ENCODE measurements at places on chromosomes 16 and 17.
A peak's percentile ranks its signal among the peaks of the same experiment; 100 is the strongest.

DNA sequence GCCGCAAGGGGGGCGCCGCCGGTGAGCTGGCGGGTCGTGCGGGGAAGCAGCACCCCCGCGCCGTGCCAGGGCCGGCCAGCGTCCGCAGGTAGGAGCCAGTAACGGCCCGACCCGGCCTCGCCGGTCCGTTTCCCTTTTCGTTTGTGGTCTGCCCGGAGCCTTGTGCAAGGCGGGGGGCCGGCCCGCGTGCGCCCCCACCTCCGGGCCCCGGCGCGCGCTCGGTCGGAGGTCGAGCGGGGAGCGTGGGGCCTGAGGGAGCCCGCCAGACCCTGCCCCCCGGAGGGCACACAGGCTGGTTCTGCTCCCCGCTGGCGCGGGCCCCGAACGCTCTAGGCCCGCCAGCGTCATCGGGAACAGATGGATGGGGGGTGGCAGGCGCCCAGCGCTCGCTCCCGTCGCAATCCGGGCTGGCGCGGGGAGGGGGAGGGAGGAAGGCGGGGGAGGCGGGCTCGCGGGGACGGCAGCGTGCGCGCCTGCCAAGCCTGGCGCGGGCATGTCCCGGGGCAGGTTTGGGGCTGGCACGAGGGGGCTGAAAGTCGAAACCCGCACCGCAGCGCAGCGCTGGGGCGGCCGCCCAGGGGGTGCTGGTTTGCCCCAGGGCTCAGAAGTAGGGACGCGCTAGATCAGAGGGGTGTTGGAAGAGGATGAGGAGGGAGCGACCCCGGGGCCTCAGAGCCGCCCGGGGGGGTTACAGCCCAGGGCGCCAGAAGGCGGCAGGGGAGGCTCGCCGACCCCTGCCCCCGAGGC lies 1.5 kb upstream of the GSE1 start:
- H3K4me3 ChIP-seq: peak overlapping the region; percentile 63
- H3K27ac ChIP-seq: peak overlapping the region; percentile 86
- H3K36me3 ChIP-seq: peaks cover 7% of the 10 kb centered on the region
- DNase-seq: peak; percentile 88
- no peaks in the 10 kb centered on the region for H3K27me3 ChIP-seq

DNA sequence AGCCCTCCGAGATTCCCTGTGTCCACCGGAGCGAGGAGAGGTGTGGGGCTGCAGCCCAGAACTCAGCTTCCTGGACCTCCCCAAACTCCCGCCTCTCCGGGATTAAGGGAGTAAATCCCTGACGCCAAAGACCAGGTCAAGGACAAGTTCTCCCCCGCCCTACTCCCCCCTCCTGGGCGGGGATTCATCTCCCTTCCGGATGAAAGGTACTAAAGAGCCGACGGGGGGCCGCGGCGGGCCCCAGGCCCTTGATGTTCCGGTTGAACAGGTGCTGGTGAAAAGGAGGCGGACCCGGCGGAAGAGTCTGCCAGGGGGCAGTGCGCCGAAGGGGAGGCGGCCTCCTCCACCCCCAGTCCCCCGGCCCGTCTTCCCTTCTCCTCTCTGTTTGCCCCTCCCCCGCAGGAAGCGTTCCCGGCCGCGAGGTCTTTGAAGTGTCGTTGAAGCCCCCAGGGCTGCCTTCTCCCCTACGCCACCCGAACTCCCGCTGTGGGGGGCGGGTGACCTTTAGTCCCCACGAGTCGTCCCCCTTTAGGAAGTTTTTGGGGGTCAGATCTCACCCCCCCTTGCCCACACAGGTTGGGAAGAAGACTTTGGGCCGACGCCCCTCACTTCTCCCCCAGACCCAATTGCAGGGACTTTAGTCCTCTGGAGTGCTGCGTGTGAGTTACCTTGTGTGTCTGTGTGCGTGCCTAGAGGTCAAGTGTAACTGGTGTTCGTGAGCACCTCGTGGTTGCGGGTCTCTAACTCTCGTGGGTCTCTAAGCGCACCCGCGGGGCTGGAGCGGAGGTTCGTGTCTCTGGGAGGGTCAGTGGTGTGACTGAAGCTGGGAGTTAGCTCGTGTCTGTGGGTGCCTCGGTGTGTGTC lies 1.1 kb upstream of the MLLT6 start:
- H3K36me3 ChIP-seq: peaks cover 22% of the 10 kb centered on the region
- DNase-seq: peak; percentile 98
- peak overlapping the region; percentile 99 for H3K27ac ChIP-seq
- H3K27me3 ChIP-seq: no peaks in the 10 kb centered on the region

GRCh38 chr16:27235938-27236245 lies 32.6 kb downstream of the KDM8 start:
- no peaks in the 10 kb centered on the region for H3K27me3 ChIP-seq
- H3K4me1 ChIP-seq: peaks cover 71% of the 10 kb centered on the region
- peaks cover 39% of the 10 kb centered on the region for H3K36me3 ChIP-seq
- no peak for DNase-seq
- H3K4me3 ChIP-seq: peak overlapping the region; percentile 47

- peak; percentile 37 for DNase-seq
- H3K27me3 ChIP-seq: no peaks in the 10 kb centered on the region
- H3K27ac ChIP-seq: peak overlapping the region; percentile 99
- peak overlapping the region; percentile 1 for H3K4me3 ChIP-seq
- H3K36me3 ChIP-seq: no peaks in the 10 kb centered on the region
Measured at GRCh38 chr16:56709443-56710040, 20.4 kb upstream of the NUP93 start.

DNA sequence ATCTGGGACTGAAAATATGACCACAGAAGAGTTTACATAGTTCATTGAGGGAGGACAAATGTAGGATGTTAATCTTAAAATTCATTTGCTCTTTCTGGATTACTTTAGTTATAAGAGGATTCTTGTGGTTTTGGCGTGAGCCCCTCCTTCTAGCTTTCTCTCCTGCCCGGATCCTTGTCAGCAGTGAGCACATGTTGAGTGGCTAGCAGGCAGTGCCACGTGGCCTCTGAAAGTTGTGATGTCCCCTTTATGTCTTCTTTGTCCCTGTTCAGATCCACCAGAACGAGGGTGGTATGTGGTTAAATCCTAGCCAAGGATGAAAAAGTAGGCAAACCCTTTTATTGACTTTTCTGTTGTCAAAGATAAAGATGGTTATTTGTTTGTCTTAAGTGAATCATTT lies 83.8 kb downstream of the GNAO1 start:
- DNase-seq: no peak
- no peak overlapping the region for H3K4me3 ChIP-seq
- peaks cover 12% of the 10 kb centered on the region for H3K4me1 ChIP-seq
- peaks cover 32% of the 10 kb centered on the region for H3K36me3 ChIP-seq
- no peak overlapping the region for H3K27ac ChIP-seq
- no peaks in the 10 kb centered on the region for H3K27me3 ChIP-seq

DNA sequence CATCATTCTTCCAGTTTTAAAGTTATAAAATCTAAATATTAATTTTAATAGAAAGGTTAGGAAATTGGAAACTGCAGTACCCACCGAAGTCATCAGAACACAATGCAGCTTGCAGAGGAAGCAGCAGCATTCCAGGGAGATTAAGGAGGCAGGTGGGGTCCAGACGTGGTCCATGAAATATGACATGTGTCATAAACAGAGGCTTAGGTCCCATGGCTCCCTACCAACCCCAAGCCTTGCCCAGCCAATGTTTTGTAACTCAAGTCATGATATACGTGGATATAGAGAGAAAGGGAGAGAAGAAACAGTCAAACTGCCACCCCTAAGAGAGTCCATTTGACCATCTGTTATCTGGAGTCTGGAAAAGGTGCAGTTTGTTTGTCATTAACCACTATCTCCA lies 670.0 kb downstream of the TOX3 start:
- no peak for DNase-seq
- no peaks in the 10 kb centered on the region for H3K36me3 ChIP-seq
- no peak overlapping the region for H3K4me3 ChIP-seq
- no peaks in the 10 kb centered on the region for H3K27me3 ChIP-seq
- no peak overlapping the region for H3K27ac ChIP-seq

DNA sequence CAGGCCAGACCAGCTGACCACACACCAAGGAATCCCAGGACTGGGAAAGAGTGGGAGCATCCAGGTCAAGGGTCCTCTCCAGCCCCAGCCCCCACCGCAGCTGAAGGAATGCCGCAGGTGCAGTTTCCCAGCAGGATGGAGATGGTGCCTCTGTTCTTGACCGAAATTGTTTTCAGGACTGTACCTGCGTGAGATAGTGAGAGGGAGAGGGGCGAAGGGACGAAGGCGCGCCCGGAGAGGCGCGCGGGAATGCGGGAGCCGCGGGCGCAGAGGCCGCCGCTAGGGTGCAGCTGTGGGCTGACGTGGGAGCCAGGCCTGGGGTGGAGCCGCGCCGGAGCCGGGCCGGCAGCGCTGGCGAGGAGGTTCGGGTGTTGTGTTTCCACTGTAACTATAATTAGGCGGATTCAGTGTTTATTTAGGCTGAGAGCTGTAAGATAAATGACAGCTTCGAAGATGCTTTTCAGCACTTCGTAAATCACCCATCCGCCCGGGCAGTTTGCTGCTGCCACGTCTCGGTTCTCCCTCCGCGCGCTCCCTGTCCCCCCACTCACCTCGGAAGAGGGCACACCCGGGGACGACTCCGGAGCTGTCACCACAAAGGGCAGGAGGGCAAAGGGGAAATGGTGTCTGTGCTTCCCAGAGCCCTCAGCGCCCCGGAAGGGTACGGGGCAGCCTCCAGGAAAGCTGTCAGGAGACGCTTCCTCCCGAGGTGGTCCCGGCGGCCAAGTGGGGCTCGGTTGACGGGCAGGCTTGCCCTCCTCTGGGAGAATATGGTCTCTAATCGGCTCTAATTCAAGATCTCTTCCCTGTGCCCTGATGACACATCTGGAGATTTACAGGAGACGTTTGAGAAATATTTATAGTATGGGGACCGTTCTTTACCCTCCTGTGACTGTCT lies 38.2 kb downstream of the HOXB1 start:
- H3K36me3 ChIP-seq: no peaks in the 10 kb centered on the region
- no peak overlapping the region for H3K4me3 ChIP-seq
- no peak overlapping the region for H3K27ac ChIP-seq
- peaks cover 31% of the 10 kb centered on the region for H3K27me3 ChIP-seq

DNA sequence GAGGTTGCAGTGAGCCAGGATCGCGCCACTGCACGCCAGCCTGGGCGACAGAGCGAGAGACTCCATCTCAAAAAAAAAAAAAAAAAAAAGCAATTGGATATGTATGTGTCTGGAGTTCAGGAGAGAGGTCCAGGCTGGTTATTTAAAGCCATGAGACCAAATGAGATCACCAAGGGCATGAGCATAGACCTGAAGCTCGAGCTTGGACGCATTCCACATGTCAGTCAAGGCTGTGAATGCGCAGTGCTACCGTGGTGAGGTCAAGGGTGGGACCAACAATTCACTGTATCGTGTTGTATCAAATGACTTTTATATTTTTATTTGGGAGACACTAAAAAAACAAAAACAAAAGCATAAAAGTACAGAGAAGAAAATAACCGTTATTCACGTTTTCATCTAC lies 29.1 kb upstream of the SPNS2 start:
- peaks cover 2% of the 10 kb centered on the region for H3K36me3 ChIP-seq
- no peak for DNase-seq
- no peaks in the 10 kb centered on the region for H3K27me3 ChIP-seq
- H3K27ac ChIP-seq: no peak overlapping the region
- H3K4me1 ChIP-seq: no peaks in the 10 kb centered on the region
- no peak overlapping the region for H3K4me3 ChIP-seq

GRCh38 chr17:77363821-77364361 lies 223.1 kb downstream of the SEC14L1 start:
- H3K27ac ChIP-seq: no peak overlapping the region
- no peaks in the 10 kb centered on the region for H3K27me3 ChIP-seq
- peak; percentile 28 for DNase-seq
- no peaks in the 10 kb centered on the region for H3K4me1 ChIP-seq

- DNase-seq: no peak
- no peak overlapping the region for H3K27ac ChIP-seq
- no peaks in the 10 kb centered on the region for H3K4me1 ChIP-seq
Measured at GRCh38 chr17:59406808-59407381, 75.4 kb downstream of the YPEL2 start.

DNA sequence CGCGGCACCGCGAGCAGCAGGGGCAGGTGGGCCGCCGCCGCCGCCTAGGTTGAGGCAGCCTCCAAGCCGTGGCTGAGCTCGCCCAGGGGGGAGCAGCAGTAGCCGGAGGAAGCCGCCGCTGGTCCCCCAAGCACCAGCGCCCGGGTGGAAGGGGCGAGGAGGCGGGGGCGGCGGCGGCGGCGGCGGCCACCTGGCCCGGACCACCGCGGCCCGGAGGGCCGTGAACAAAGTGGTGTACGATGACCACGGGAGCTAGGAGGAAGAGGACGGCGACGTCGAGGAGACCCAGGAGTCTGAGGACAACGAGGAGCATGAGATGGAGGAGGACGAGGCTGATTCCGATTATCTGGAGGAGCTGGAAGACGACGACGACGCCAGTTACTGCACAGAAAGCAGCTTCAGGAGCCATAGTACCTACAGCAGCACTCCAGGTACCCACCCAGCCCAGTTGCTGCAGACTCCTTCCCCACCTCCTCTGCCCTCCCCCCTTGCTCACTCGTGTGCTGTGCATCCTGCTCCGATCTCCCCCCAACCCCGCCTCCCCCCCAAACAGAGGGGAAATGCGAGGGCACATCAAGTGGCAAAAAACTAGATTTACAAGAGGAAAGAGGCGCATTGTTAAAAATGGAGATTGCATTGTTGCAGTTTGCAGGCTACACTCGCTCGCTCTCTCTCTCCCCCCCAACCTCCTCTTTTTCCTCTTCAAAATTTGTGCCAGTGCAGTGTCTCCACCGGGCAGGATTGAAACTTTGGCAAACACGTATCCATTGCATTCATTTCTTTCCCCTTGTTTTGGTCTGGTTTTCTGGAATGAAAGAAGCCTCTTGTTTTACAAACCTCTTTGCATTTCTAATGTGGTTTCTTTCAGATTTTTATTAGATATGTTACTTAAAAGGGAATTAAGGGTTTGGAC lies 41.8 kb upstream of the AMZ2 start:
- peaks cover 33% of the 10 kb centered on the region for H3K4me1 ChIP-seq
- peaks cover 22% of the 10 kb centered on the region for H3K36me3 ChIP-seq
- no peaks in the 10 kb centered on the region for H3K27me3 ChIP-seq

GRCh38 chr17:55458978-55459377 lies 37.3 kb upstream of the MMD start:
- no peak overlapping the region for H3K27ac ChIP-seq
- H3K27me3 ChIP-seq: no peaks in the 10 kb centered on the region
- H3K36me3 ChIP-seq: no peaks in the 10 kb centered on the region
- no peak for DNase-seq
- no peaks in the 10 kb centered on the region for H3K4me1 ChIP-seq
- no peak overlapping the region for H3K4me3 ChIP-seq

GRCh38 chr16:49443576-49443975 lies 70.0 kb downstream of the C16orf78 start:
- peak overlapping the region; percentile 56 for H3K27ac ChIP-seq
- no peaks in the 10 kb centered on the region for H3K36me3 ChIP-seq
- no peak overlapping the region for H3K4me3 ChIP-seq
- peaks cover 52% of the 10 kb centered on the region for H3K4me1 ChIP-seq

DNA sequence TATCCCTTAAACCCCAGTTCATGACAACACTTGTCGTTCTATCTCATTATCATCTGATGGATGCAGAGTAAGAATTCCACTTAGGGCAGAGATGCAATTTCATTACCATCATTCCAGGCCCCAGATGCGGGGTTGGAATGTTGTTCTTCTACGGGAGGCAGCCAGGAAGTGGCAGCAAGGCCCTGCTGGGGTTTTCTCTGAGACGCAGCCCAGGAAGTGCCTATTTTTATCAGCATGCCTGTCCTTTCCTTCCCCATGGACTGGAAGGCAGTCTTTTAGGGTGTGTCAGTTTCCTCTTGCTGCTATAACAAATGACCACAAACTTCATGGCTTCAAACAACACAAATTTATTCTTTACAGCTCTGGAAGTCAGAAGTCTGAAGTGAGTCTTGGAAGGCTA lies 246.6 kb upstream of the DYNLRB2 start:
- no peaks in the 10 kb centered on the region for H3K27me3 ChIP-seq
- H3K27ac ChIP-seq: no peak overlapping the region
- H3K4me3 ChIP-seq: no peak overlapping the region
- DNase-seq: no peak
- H3K4me1 ChIP-seq: no peaks in the 10 kb centered on the region

GRCh38 chr17:41284043-41284442 lies 8.5 kb downstream of the KRTAP9-7 start:
- no peaks in the 10 kb centered on the region for H3K36me3 ChIP-seq
- H3K4me3 ChIP-seq: no peak overlapping the region
- no peak overlapping the region for H3K27ac ChIP-seq
- H3K27me3 ChIP-seq: peaks cover 8% of the 10 kb centered on the region
- H3K4me1 ChIP-seq: no peaks in the 10 kb centered on the region
